Kasumi-1 (cell line): ENCODE measurements at places on chromosomes 6 and 20.

DNA sequence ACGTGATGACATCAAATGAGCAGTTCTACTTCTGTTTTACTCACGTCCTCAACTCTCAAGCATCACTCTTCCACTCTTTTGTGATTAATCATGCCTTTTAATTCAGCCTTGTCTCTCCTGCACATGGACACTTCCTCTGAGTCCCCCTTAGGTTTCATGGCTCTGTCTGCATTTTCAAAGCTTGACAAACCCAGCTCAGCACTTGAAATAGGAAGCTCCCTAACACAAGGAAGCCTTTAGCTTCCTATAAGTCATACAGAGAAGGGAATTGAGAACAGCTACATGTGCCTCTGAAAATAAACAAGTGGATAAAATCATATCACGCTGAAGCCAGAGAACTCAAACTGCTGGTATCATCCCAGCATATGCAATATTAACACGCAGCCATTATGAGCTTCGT lies 21.2 kb downstream of the KIF16B start:
- DNase-seq, result no peak

DNA sequence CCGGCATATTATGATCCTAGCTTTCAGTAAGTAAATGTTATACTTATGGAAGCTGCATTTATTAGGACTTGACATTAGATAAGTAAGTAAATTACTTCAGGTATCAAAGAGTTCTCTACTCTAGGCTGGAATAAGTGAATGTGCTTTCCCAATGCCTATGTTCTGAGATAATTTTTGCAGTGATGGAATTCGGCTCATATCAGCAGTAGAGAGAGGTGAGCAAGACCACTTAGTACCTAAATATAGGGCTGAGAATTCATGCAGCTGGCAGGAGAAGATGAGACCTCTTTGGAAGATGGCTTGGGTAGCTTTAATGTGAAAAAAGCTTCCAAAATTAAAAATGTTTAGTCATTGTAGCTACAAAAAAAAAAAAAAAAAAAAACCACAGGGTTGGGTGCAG lies 13.3 kb upstream of the BEND3 start:
- no peak for DNase-seq

- DNase-seq, result no peak
Observed at GRCh38 chr6:150723857-150724256, 124.2 kb downstream of the PLEKHG1 start.

GRCh38 chr20:16821211-16822089 lies 73.3 kb downstream of the OTOR start:
- peak; percentile 61 for DNase-seq

GRCh38 chr20:1827974-1828785 lies 67.0 kb upstream of the SIRPA start:
- no peak for DNase-seq

DNA sequence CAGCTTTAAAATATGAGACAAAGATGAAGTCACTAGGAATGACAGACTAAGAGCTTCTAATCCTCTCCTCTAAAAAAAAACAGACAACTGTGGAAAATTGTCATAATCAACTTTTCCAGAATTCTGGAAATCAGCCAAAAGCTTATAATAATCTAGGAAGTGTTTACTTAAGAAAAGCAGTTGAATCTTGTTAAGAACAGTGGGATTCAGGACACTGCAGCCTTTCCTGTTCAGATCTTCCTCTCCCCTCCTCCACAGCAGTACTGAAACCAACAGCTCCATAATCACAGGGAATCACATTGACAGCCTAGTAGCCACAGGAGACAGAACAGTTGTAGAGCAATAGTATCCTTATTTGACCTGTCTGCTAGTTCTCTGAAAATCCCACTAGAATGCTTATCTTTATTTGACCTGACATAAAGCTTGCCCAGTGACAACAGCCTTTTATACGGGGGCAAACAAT lies 41.6 kb downstream of the IBTK start:
- peak; percentile 59 for DNase-seq

DNA sequence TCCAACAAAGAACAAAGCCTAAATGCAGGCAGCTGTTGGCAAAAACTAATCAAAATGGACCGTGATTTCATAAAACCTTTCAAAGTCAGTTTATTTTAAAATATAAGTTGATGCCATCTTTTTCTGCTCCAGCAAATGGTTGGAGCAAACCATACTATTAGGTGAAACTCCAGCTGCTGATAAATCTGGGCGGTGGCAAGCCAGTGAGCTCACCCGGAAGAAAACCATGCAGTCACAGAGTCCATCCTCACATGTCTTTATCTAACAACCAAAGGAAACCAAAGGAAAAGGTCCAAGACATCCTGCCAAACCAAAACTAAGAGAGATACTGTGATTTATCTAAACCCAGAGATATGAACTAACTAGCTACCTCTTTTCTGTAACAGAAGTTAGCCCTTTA lies 72.6 kb downstream of the HIVEP2 start:
- no peak for DNase-seq

GRCh38 chr20:34986311-34987287 lies 30.9 kb downstream of the MYH7B start:
- DNase-seq, result no peak

DNA sequence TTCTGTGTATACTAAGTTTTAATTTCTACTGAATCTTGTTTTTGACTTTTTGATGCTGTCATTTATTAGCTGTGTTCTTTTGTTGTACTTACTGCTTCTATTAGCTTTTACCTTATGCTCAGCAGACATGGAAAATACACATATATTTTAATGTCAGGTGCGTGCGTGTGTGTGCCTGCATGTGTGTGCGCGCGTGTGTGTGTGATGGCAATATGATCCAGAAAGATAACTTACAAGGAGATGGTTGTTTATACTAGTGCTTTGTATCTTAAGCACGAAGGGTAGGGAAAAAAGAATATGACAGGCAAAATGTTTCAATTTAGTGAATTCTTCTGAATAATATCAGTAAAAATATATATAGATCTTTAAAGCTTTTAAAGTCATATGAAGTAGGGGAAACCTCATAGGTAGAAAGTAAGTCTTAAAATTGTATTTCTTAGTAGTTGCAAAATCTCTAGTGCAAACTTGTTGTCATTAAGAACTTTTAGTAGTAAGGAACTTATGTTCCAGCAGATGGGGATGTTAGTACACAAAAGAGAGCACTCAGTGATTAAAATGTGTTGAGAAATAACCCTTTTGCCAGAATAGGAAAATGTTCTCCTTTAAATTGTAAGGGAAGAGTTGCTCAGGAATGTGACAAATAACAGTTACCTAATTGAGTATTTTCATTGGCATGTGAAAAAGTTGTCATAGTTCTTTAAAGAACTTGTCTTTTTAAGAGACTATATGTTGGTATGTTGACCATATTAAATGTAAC lies 13.2 kb downstream of the QKI start:
- DNase-seq, result peak; percentile 59

DNA sequence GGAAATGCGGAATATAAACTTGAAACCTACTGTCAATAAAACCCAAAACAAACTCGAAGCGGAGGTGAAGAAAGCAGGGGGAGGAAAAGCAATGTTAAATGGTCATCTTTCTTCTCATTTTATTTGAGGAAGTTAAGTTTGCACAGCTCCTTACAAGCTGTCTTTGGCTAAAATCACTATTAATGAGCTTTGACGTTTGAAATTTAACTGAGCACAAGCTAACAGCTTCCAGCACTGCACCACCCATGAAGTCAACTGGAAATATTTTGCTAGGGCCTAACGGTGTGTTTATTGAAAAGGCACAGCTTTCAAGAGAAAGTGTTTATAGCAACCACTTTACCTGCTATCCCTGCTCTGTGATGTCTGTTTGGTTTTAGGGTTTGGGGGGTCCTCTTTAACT lies 103.8 kb downstream of the PKHD1 start:
- DNase-seq, result no peak

DNA sequence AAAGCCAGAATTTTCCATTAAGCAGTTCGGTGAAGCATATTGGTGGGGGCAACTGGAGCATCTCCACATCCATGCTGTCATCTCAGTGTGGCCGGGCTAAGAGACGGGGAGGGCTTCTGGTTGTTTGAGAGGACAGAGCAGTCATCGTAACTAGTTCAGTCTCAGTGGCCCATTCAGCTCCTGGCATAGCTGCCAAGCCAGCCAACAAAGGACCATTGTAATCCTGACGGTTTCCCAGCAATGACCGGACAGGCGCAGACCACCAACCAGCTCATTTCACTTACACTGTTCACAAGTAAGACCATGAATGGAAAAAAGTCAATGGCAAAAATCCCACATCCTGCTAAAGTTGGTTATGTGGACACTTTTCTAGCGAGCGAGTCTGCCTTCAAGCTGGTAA lies 14.9 kb upstream of the HDDC2 start:
- no peak for DNase-seq

DNA sequence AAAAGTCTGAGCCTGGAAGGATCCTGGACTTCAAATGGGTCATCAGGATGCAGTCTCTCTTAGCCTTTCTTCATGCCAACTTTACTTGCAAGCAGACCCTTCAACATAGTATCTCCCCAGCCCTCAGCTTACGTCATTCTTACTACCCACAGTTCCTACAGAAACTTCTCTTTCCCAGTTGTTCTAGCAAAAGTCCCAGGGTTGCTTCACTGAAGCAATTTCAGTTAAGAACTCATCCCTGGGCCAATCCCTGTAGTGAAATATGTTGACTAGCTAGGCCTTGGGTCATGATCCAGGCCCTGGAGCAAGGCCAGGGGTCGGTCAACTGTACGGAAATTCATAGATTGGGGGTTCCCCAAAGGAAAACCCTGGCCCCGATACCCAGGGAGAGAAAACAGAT lies 8.6 kb upstream of the FAM83D start:
- DNase-seq, result no peak

GRCh38 chr20:25576783-25577530 lies 8.4 kb downstream of the NINL start:
- DNase-seq, result no peak

- no peak for DNase-seq
Observed at GRCh38 chr6:82437701-82438100, 74.1 kb downstream of the TPBG start.

- no peak for DNase-seq
Observed at GRCh38 chr6:75213112-75213511, 7.3 kb upstream of the COL12A1 start.

DNA sequence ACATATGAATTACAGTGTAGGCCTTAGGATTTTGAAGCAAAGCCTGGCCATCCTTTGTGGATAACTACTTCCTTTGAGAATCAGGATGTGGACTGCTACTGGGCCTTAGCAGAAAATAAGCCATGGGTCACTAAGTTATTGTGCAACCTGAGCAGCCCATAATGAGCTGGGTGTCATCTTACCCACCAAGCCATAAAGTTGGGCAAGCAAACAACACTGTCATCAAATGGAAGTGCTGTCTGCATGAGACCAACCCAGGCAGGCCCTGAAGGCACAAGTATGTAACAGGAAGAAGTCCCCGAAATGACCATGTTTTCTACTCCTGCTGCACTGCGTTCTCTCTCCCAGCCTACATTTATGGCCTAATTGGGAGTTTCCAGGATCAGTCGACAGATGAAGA lies 205.6 kb upstream of the GGTLC1 start:
- DNase-seq, result no peak

DNA sequence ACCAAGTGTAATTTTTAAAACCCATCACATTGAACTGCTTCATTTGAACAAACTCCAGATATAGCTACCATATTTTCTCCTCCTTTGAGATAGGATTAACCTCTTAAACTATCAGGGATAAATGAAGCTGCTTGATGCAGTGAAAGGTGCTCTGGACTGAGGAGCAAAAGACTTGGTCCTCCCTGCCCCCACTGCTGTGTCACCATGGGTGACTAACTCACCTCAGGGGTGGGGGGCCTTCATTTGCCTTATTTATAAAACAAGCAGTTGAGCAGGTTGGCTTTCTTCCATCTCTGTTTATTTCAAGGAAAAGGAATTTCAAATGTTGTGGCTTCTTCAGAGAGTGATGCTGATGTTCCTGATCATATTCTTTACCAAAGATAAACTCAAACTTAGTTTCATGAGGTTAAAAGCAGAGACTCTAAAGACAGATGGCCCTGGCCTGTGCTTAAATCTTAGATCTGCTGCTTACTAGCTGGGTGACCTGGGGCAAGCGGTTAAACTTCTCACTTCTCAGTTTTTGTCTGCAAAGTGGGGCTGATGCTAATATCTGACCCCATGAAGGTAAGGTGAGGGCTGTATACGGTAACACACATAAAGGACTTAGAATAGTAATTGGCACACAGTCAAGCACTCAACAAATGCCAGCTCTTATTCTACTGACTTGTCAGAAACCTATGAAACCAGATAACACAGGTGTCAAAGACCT lies 50.5 kb downstream of the FHL5 start:
- DNase-seq, result no peak

DNA sequence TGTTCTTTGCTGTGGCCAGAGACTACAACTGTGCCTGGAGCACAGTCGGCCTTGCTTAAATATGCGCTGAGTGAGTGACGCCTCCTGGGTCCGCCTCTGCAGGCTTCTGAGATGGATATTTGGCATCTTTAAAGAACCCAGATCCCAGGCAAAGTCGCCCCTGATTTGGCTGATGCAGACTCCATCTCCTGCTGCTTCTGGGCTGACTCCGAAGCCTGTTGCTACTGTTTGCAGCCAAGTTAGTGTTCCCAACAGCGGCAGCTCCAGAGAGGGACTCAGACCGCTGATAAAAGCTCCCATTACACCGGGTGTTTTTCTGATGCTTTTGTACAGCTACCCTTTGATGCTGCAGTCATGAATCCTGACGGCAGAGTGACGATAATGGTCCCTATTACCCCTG lies 83.0 kb upstream of the SULF2 start:
- no peak for DNase-seq

DNA sequence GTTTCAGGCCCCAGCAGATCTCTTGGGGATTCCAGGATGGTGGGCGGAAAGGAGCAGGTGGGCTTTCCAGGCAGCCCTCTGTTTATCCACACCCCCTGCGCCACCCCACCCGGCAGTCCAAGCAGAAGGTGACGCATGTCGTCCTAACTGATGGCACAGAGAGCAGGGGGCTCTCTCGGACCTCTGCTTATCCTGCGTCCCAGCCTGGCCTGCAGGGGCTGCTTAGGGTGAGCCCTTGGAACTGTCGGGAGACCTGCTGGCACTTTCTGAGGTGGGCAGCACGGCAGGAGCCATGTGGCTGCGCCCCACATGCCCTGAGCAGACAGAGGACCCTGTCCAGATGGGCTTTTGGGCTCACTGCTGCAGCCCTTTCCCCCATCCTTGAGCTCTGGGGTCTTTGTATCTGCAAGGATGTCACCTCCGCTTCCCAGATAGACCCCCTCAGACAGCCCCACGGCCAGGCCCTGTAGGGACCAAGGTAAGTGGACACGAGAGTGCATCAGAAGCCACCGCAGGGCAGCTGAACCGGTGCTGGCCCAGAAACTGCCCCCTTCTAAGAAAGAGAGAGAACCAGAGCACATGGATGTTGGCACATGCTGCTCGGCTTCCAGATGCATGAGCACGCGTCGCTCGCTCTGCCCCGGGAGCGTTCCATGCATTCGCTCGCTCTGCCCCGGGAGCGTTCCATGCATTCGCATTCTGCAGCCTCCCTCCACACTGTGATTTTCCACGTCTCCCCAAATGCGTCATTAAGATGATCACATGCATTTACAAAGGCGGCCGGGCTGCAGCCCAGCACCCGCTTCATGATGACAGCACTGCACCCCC lies 246.7 kb downstream of the TAF4 start:
- DNase-seq, result no peak
